ENCODE measurements at places on chromosomes 3 and 15.

- DNase-seq, result no peak
Measured at GRCh38 chr3:82000773-82001172, 239.3 kb upstream of the GBE1 start.

DNA sequence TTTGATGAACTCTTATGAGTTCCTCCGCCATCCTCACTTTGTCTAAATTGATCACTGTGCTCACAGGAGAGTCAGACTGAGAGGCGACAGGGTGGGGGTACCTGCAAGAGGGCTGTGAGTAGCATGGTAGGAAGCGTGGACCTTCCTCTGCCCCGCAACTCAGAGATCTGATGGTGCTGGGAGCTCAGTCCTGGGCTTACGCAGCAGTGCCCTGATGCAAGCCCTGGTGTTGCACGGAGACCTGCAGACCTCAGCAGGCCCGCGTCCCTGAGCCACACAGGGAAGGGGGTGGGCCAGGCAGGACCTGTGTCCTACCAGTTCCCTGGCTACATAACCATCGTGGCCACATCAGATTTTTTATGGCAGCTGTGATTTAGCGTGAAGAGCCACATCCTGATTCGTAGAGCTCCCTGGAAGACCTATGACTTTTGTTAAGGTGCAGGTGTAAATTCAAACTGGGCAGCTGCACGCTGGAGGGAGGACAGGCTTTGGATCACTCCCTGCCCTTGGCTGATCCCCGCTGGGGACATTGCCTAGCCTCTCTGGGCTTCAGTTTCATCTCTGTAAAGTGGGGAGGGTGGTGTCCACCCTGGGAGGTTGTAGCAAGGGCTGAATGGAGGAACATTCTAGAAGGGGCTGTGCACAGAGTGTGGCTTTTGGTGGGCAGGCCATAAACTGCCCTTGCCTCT, 176.1 kb downstream of the KLF13 start:
- no peak for DNase-seq

GRCh38 chr3:162170581-162170980, 674.0 kb downstream of the OTOL1 start:
- DNase-seq, result no peak

DNA sequence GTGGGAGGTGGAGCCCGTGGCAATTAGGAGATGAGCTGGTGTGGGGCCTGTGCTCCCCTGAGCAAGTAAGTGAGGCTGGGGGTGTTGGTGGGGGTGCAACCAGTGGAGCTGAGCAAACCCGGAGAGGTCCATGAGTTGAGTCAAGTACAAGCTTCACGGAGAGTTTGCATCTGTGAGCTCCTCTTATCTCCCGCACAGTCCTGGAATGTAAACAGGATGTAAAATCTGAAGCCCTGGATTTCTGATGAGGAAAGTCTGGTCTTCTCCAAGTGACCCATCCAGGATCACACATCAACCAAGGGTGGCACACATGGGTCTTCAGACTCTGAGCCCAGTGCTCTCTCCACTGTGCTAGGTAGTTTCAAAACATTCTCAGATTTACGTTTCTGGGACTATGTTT, 67.8 kb downstream of the LSM3 start:
- DNase-seq, result no peak

- no peak for DNase-seq
Measured at GRCh38 chr3:50474717-50475116, 28.7 kb downstream of the CACNA2D2 start.

- DNase-seq, result no peak
Measured at GRCh38 chr15:27272427-27272826, 301.4 kb downstream of the GABRG3 start.

DNA sequence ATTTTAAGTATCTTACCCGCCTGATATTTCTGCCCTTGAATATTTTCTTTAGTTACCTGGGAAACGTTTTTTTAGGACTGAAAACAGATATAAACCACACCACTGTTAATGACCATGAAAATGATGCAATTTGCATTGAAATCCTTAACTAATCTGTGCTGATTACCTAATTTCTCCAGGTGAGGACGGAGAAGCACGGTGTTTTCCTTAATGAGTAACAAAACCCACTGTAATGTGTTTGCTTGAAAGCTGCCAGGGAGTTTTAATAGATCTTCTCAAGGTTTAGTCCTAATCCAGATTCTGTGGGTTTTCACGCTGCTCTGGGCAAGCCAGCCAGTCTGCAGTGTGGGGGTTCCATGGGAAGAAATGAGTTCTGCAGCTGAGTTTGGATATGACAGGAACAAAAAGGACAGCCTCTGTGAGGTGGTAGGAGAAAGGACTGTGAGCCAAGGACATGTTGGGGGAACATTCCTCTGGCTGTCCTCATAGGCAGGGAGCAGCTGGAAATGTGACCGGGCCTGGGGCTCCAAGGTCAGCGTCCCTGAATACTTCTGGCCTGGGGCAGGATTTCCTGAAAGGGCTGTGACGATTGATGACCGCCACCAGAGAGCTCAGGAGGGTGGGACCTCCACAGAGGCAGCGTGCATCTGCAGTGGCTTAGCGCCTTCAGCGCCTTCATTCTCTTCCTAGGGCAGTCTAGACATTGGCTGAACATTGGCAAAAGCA, 18.6 kb downstream of the THSD4 start:
- DNase-seq, result no peak

DNA sequence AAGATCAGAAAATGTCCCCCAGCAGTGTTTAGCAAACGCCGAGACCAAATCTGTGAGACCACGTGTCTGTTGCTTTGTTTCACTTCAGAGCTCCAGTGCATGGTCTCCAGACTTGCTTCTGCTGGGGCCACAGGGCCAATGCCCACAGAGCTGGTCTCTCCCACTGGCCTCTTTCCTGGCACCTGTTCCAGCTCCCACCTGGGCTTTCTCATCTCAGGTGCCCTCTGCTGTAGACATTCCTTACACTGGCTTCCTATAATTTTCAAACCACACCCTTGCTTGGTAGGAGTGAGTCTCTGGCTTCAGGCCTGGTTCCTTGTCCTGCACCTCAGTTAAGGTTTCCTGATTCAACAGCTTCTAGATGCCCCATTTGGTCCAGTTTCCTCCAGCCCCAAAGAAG, 243.1 kb downstream of the ADAMTS17 start:
- no peak for DNase-seq

- no peak for DNase-seq
Measured at GRCh38 chr3:27573780-27574437, 89.7 kb upstream of the SLC4A7 start.

DNA sequence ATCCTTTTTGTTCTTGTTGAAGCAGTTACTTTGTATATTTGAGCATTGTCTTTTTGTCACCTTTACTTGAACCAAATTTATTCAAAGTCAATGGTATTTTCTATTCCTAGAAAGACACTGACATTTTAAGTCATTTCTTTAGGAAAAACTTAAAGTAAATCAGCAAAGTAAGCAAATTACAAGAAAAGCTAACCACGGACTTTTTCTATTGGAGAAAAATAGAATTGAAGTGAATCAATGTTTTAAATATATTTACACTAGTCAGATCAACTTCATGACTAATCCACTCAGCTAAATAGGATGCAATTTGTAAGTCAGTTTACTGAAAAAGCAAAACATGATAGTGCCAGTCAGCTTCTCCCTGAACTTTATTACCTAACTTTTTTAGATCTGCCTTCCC, 733.8 kb upstream of the ALCAM start:
- no peak for DNase-seq

GRCh38 chr15:36911322-36911944, 188.9 kb downstream of the MEIS2 start:
- DNase-seq, result no peak

- peak; percentile 42 for DNase-seq
Measured at GRCh38 chr3:169295126-169295525, 368.4 kb downstream of the MECOM start.

DNA sequence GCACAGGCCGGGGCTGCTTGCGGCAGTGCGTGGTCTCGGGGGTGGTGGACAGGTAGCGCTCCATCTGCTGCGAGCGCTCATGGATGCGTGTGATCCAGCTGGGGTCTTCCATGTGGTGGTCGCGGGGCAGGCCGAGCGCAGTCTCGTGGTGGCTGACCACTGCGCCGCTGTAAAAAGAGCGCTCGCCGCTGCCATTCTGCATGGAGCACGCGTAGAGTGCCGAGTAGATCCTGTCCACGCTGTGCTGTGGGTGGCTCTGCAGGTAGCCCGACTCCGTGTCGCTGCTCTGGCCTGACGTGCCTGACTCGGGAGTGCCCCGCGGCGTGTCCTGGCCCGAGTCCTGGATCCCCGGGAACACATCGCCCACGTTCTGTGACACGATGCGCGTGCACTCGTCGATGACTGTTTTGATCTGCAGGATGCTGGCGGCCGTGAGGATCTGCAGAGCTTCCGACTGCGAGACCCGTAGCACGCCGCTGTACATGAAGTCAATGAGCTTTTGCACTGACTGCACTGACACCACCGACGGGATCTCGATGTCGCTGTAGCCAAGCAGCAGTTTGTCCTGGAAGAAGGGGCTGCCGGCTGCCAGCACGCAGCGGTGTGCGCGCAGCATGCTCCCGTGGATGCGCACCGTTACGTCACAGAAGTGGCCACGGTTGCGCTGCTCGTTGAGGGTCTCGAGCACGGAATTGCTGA, 57.4 kb downstream of the TIGIT start:
- no peak for DNase-seq

DNA sequence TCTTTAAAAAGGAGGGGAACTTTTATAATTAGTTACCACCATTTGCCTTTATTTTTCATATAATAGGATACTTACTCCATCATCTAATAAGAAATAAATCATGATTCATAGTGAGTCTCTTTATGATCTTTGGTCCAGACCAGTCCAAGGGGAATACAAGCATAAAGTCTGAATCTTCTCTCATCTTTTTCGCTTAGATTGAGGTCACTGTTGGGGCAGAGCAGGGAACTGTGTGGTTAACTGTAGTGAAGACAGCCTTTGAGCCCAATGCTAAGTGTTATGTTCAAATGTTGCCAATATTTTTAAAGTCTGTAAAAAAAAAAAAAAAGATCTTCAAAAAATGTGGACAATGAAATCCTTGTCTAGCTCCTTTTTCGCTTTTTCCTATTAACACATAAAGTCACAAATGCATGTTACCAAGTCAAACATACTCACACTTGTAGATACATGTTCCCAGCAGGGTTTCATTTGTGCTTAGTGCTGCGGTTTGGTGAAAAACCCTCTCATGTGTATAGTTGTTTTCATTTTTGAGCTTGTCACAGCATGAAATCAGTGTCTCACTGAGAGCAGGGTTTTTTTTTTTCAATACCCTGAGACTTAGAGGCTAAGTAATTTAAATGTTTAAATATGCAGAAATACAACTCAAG, 72.1 kb downstream of the EPHA3 start:
- DNase-seq, result no peak

DNA sequence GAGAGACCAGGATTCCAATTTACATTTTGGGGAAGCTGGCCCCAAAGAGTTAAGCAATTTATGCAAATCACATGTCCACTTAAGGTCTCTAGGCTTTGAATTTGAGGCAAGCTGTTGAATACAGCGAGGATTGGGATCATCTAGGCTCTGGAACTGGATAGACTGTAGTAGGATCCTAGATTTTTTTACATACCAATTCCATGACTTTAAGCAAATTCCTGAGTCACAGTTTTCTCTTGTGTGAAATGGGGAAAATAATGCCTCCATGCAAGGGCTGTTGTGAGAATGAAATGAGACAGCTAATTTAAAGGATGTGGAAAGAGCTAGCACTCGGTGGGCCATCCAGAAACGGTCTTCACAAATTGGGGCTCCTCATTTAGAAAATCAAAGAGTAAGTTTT, 103.4 kb downstream of the MINAR1 start:
- no peak for DNase-seq

DNA sequence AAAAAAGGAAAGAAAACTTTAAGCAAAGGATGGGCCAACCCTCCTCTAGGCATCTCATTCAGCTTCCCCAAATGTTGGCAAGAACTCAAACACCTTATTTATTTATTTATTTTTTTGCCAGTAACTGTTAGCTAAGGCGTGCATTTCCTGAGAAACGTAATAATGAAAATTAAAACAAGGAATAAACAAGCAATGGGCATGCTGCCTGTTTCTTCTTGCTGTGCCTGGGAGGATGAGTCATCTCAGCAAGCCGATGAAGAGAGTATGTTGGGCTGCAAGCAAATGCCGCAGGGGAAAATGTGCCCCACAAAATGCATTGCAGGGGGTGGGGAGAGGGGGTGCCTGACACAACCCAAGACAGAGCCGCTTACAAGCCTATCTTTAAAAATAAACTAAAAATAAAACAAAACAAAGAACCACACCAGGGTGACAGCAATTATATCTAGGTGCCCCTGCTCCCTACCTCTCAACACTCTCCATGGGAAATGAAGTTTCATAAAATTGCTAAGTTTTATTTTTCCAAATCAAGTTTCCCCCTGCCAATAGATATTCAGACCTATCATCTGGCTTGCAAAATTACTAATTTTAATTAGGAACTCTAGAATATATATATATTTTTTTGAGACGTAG, 40.3 kb downstream of the EIF4E3 start:
- no peak for DNase-seq

GRCh38 chr3:195666-196065, 897 bp upstream of the CHL1 start:
- DNase-seq, result no peak

- no peak for DNase-seq
Measured at GRCh38 chr15:34810443-34811129, 15.2 kb upstream of the ACTC1 start.

- no peak for DNase-seq
Measured at GRCh38 chr3:127360647-127361046, 72.8 kb upstream of the PRR20G start.

All from hematopoietic multipotent progenitor cell (in vitro differentiated cells).